Fibroblast of the aortic adventitia (primary cell): ENCODE measurements at places on chromosomes 1 and 21.

DNA sequence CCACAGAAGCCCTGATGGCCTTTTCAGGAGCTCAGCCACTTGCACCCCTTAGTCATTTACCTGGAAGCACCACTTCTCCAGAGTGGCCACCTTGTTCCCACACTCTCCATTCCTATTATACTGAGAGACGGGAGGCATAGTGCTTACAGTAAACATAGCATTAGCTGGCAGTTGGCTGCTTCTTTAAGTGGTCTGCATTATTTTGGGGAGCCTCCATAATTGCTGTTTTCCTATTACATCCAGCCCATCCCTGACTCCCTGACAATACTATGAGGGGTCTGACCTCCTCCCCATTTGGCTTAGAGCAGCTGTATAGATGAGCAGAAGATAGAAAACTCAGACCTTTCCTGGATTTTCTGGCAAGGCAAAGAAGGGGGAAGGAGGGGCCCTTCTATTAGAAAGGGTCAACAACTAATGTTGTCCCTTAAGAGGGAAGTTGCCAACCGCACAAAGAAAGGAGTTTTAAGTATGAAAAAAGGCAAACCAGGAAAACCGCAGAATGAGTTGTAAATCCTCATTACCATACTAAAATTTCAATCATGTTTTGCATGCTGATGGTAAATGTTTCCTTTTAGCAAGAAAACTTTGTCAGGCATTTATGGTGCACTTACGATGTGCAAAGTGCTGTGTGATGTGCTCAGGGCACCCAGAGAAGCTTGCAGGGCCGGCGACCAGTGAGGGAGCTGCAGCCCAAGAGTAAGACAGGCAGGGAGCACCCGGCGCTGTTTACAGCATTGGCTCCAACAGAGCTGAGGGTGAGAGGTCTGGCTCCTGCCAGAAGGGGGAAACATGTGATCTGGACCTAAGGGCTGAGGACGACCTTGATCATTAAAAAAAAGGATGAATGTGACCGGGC, 167.3 kb downstream of the ZZZ3 start:
- DNase-seq = peak; percentile 36

GRCh38 chr1:212470059-212470458, 37.3 kb downstream of the NENF start:
- peak; percentile 100 for DNase-seq

GRCh38 chr1:208420696-208421095, 176.5 kb upstream of the PLXNA2 start:
- no peak for DNase-seq

DNA sequence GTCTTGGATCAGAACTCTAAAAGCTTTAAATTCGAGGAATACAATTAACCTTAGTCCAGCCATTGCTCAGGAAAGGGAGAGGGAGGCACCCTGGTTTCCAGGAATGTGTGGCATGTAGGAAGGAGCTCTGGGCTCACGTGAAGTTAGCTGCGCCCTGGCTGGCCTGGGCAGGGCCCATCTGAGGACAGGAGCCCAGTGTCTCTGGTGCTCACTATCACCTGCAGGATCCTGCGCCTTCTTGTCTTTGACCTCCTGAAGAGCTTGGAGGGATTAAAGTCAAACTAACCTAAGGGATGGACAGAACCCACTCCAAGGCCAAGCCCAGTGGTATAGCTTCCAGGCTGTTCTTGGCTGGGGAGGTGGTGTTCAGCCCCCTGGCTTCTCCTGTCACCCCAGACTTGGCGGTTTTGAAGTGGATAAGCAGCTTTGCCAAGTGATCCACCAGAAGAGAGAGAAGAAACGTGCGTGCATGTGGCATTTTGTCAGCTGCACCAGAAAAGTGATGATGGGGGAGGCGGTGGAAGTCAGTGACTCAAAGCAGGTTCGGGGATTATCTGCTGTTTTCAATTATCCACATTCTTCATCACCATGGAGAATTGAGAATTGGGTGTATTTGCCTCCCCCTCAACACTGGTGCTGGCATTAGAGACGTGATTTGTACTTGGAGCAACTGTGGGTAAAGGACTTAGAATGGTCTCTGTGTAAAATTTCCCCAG, 11.9 kb upstream of the KCNN3 start:
- DNase-seq = no peak

DNA sequence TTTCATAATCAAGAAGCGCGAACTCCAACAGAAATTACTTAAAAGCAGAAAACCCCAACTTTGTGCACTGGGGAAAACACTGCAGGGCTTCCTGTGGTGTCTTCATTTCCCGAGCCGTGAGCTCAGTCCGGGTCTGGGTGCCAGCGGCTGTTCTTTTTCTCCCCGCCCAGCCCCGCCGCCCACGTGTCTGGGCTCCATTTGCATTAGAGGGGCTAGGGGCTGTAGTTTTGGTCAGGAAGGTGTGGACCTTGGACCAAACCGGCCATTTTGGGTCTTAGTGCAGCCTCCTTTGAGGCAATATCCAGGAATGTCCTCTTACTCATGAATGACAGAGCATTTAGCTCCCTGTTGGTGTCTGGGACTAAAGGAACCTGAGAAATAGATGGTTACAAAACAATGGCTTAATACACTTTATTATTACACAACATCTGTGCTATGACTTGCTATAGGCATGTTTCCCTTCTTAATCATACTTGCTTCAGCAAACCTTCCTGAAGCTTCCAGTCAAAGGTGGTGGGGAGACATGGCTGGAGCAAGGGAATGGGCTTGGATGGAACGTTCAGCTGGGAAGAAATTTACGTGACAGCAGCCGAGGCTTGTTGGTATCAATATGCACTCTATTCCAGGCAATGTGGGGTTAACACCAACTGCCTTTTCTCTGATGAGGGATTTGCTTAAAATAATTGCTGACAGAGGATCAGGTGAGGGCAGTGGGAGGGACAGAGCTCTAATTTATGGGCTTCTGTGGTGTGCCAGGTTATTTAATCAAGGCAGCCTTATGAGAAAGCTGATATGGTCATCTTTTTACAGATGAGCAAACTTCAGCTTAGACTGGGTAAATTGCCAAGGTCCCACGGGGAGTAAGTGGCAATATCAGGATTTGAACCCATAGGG, 1.1 kb downstream of the AGTRAP start:
- peak; percentile 83 for DNase-seq

- DNase-seq = peak; percentile 68
Observed at GRCh38 chr21:34881421-34881820, 167.7 kb downstream of the RUNX1 start.

GRCh38 chr1:64811131-64811530, 66.3 kb downstream of the RAVER2 start:
- DNase-seq = no peak

- no peak for DNase-seq
Observed at GRCh38 chr1:239858057-239858456, 233.6 kb upstream of the FMN2 start.

DNA sequence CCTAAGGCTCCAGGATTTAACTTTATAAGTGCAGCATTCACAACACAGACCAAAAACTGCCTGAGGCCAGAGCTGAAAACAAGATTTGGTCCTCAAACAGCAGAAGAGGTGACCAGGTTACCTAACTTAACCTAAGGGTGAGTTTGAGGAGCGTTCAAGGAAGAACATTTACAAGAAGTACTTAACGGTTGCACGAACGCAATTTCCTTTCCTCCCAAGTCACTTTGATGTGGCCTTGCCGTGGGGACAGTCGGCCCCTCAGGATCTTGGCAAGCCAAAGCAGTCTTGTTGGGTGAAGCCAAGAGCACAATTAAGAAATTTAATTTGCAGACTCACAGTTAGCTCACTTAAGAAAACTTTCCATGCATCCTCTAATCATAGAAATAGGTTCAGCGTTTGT, 202.6 kb upstream of the COA6 start:
- no peak for DNase-seq

- no peak for DNase-seq
Observed at GRCh38 chr21:37381883-37382585, 15.5 kb downstream of the DYRK1A start.

- peak; percentile 28 for DNase-seq
Observed at GRCh38 chr1:200896531-200897196, 2.0 kb downstream of the INAVA start.

DNA sequence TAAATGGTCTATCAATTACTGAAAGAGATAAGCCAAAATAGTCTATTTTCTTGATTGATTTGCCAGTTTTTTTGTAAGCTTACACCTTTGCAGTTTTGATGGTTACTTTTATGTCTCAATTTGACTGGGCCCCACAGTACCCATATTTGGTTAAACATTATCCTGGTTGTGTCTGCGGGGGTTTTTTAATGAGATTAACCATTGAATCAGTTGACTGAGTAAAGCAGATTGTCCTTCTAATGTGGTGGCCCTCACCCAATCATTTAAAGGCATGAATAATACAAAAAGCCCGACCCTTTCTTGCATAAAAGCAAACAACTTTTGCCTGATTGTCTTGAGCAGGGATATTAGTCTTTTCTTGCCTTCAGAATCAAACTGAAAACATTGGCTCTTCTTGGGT, 650.0 kb upstream of the RGS18 start:
- DNase-seq = no peak

GRCh38 chr21:29155118-29155932, 24.9 kb downstream of the MAP3K7CL start:
- peak; percentile 97 for DNase-seq

- DNase-seq = no peak
Observed at GRCh38 chr1:53341521-53341895, 13.6 kb upstream of the LRP8 start.

GRCh38 chr1:200962631-200963030, 60.9 kb downstream of the KIF21B start:
- no peak for DNase-seq

GRCh38 chr21:18608226-18608625, 204.6 kb upstream of the TMPRSS15 start:
- no peak for DNase-seq

DNA sequence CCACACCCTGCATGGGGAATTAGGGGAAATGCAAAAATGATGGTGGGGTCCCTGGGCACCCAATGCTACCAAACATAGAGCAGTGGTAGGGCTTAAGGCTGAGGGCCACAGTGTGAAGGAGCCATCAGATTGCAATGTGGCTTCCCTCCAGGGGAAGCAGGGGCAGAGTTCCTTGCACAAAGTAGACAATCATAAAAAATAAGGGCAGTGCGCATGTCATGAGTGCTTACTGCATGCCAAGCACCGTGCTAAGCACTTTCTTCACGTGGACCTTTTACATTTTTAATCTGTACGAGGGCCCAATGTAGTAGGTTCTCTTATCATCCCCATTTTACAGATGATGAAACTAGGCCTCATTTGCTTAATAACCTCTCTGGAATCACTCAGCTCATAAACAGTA, 56.6 kb downstream of the DDX20 start:
- no peak for DNase-seq

DNA sequence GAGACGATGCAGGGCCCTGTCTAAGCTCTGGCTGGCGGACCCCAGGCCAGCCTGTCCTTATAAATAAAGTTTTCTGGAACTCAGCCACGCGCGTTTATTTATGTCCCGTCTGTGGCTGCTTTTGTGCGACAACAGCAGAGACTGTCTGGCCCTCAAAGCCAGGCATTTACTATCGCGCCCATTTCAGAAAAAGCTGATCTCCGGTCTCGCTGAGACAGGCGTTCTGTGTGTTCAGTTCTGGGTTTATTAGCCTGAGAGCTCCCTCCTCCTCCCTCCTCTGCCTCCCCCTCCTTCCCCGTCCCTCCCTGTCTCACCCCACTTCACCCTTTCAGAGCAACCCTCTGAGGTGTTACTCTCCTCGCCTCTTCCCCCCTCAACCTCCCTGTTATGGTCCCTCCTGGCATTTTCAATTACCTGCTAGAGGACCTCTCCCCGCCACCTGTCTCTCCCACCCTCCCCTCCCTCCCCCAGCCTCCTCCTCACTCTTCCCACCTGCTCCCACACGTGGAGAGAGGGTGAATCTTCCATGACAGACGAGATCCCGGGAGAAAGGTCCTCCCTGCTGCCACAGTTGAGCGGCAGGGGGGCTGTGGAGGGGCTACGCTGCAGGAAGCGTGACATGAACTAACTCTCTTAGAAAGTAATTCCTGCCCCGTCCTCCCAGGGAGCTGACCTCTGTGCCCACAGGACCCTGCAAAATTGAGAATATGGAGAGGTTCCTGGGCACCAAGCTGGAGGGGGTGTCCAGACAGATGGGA, 59.9 kb downstream of the SPSB1 start:
- no peak for DNase-seq

DNA sequence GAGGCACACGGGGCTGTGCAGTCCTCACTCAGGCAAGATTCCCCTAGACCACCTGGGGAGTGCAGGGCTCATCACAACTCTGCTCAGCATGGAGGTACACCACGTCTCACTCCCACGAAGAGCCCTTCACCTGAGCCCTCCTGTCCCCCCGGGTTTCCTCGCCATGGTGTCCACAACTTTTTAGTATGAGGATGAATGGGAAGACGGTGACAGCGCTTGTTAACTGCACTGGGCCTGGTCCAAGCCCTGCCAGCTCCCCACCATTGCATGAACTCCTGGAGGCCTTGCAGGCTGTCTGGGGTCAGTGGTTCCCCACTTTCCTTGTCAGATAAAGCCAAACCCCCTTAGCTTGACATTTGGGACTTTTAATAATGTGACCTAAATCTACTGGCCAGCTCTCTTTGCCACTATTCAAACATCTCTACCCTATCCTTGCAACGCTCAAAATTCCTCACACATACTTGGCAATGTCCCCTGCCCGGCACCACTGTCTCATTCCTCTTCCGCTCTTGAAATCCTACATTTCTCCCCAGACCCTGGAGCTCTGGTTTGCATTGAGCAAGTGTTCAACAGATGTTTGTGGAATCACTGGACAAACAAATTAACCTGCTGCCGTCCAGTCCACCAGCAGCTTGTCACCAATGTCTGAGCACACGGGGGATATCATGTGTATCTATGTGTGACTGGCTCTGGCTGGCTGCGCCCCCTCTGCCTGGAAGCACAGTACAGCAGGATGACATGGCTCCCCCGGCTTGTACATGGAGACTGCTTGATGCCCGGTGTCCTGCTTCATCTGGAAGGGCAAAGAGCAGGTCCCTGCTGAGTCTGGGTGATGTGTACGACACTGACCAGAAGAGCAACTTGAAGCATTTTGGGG, 11.2 kb downstream of the TMEM9 start:
- DNase-seq = no peak

- DNase-seq = no peak
Observed at GRCh38 chr1:177164380-177165068, at the start of gene ASTN1. Gene ASTN1, minus strand, starts transcription at chr1:177164712. Its CDS starts 36 bp downstream, at chr1:177164676.

DNA sequence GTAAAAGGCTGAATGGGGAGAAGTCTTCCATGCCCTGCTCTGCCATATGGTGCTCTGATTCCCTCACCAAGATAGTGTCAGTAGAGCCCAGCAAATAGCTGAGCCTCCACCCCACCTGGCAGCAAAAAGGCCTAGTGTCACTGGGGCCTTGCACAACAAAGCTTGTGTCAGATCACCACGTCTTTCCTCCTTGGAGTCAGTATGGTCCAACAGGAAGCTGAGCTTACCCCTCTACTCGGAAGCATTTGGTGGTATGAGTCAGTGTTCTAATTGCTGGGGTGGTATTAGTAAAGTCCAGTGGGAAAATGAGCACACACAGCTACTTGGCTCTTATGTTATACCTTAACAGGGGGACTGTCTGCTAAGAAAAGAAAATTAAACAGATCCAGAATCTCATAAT, 18.7 kb upstream of the RRP15 start:
- DNase-seq = peak; percentile 10
